ENCODE measurements at places on chromosomes 2 and 18. TPM values are rescaled to one million over a fixed set of nuclear protein-coding genes. Genes with fewer than 3 reads are reported as not detected.

GRCh38 chr2:110101280-110101844 is 14.3 kb downstream of the MALL start:
- DNase-seq, result no peak
- peak overlapping the region; percentile 44 for H3K27ac ChIP-seq
- H3K4me1 ChIP-seq, result peaks cover 19% of the 10 kb centered on the region
- no peaks in the 10 kb centered on the region for H3K36me3 ChIP-seq
- peaks cover 7% of the 10 kb centered on the region for H3K27me3 ChIP-seq

DNA sequence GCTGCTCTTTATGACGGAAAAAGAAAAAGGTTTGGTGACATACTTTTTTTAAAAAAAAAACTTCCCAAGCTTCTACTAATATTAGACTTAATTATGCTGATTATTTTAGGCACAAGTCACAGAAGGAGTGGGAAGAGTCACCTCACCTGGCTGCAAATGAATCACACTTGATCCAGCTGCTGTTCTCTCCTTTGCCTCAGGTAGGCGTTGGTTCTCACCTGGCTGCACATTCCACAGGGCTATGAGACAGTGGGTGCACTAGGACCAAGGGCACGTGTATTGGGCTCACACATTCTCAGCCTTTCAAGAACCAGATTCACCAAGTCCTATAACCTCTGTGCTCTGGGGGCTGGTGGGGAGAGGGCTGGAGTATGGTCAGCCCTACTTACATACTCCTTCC is 93.3 kb downstream of the TGFA start:
- no peak overlapping the region for H3K27ac ChIP-seq
- H3K36me3 ChIP-seq, result no peaks in the 10 kb centered on the region
- DNase-seq, result no peak
- H3K4me1 ChIP-seq, result no peaks in the 10 kb centered on the region
- no peak overlapping the region for H3K4me3 ChIP-seq
- H3K27me3 ChIP-seq, result no peaks in the 10 kb centered on the region

GRCh38 chr2:161613161-161613560 is 11.1 kb upstream of the SLC4A10 start:
- no peak for DNase-seq
- H3K4me3 ChIP-seq, result no peak overlapping the region
- H3K36me3 ChIP-seq, result no peaks in the 10 kb centered on the region
- H3K27me3 ChIP-seq, result peaks cover 39% of the 10 kb centered on the region
- H3K4me1 ChIP-seq, result no peaks in the 10 kb centered on the region

DNA sequence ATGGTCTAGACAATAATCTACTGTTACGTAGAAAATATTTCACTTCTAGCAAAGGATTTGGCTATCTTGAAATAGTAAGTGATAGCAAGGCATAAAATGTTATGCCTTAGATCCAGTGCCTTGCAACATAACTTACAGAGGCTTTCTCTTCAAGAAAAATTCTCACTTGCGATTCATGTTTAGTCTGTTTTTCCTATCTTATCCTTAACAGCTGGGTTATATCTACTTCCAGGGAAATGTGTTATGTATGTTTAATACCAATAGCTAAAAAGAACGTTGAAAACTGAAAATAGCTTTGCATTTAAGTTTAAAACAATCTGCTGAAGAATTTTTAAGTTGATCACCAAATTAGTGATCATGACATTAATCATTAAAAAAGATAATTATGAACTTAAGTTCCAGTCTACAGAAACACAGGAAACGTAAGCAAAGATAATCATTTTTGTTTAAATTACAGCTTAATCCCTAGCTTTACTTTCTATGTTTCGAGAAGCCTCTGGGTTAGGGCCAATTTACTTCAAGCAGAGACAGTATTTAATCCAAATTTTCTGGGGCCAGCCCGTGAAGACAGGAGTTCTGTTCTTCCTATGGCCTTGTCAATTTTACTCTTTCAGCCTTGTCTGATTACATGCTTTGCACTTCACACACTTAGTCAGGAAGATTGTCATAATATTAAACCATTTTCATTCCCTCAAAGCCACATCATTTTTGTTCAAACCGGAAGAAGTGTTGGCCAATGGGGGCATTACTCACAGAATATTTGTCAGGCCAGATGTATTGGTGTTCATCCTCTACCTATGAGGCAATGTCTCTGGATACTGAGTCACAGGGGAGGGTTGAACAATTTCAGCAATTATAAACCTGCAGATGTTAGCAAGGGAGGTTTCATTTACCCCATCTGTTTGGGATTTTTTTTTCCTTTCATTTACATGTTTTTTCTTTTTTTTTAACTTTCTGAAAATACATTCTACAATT is 1132.9 kb upstream of the ZEB2 start:
- H3K27me3 ChIP-seq, result no peaks in the 10 kb centered on the region
- DNase-seq, result no peak
- no peak overlapping the region for H3K4me3 ChIP-seq
- H3K4me1 ChIP-seq, result no peaks in the 10 kb centered on the region

DNA sequence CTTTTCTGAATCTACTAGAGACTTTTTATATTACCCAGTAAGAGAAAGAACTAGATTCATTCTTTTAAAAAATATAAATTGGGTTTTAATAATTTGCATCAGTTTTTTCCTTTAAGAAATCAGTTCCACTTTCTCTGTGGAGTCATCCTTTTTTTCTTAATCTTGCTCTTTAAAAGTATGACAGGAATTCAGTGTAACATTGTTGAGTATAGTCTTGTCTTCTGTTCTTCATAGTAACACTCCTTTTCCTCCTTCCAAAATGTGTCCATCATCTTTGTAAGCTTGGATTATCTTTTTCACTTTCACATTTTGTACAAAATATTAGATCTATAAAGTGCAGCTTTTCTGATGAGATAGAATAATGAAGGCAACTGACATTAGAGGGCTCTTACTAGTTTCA is 135.4 kb downstream of the HAUS1 start:
- H3K4me3 ChIP-seq, result no peak overlapping the region
- H3K27ac ChIP-seq, result no peak overlapping the region
- H3K4me1 ChIP-seq, result peaks cover 17% of the 10 kb centered on the region
- peaks cover 37% of the 10 kb centered on the region for H3K36me3 ChIP-seq
- no peaks in the 10 kb centered on the region for H3K27me3 ChIP-seq

DNA sequence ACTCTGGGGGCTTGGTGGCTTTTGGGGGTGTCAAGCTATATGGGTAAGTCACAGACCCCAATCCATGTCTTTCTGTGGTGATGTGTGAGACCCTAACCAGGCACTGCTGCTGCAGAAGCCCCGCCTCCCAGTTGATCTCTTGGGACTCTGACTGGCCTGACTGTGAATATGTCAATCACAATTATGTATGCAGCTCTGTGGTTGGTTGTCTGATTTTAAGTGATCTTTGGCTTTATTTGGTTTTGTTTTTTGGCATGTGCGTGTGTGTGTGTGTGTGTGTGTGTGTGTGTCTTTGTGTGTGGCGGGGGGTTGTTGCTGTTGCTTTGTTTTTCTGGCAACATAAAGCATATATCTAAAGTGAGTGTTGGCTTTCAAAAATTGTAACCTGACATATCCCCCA is 78.5 kb upstream of the GLS start:
- no peak overlapping the region for H3K4me3 ChIP-seq
- H3K36me3 ChIP-seq, result no peaks in the 10 kb centered on the region
- H3K27ac ChIP-seq, result no peak overlapping the region

- DNase-seq, result no peak
- H3K4me3 ChIP-seq, result no peak overlapping the region
- H3K4me1 ChIP-seq, result no peaks in the 10 kb centered on the region
- H3K27ac ChIP-seq, result no peak overlapping the region
- H3K36me3 ChIP-seq, result no peaks in the 10 kb centered on the region
These were observed 123.9 kb upstream of the ACKR3 start for GRCh38 chr2:236445678-236446077.

The LYG1 gene
- total RNA-seq, result 2.0 TPM

The PLEK gene
- 0.48 TPM for total RNA-seq

The EGR4 gene
- total RNA-seq, result 0.46 TPM

The CRYGD gene
- not detected for total RNA-seq

The CLASP1 gene
- 71.7 TPM for total RNA-seq

The RAD51AP2 gene
- total RNA-seq, result not detected

The SOCS6 gene
- 3.8 TPM for total RNA-seq

The RFTN2 gene
- total RNA-seq, result not detected

The ARMC9 gene
- total RNA-seq, result 2.5 TPM

All from activated T-helper 2 cell treated with anti-CD3 and anti-CD28 coated beads, Interferon-gamma antibody, Interleukin-2, Interleukin-4, amounts not matched to agents 10 μg/mL and 5 μg/mL and 100 μg/mL, durations not matched to agents 14 hours and 24 hours and 36 hours (primary cell).